ENCODE measurements at places on chromosomes 4 and X.

DNA sequence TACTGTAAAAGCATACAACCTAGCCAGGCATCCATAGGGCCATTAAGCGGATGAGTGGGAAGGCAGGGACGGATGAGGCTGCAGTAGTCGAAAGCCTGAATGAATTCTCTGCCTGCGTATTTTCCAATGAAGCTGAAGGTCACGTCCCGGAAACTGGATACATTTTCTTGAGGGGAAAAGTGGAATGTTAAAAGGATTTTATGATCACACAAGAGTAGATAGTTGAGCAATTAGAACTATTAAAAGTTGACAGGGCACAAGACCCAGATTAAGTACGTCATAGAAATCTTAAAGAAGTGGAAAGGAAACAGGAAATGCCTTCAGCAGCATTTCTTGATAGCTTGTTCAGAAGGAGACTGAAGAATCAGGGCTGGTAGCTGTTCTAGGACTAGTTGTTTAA is 98.3 kb upstream of the CXXC4 start:
- DNase-seq, result peak; percentile 39

DNA sequence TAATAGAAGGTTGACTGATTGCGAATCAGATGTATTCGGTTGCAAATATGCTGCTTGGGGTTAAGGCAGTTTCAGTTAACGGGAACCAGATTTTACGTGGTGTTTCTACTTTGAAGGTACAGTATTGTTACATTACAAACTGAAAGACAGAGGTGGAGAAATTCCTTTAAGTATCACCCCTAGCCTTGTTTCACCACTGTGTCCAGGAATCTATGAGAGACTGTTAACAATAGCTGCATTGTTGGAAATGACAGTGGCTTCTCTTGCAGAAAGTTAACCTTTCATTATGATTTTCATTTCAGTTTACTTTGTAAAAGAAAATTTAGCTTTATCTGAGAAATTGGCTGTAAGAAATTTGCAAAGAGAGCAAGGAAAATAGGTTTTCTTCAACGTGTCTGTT is 2.6 kb downstream of the CDKL5 start:
- DNase-seq, result no peak

DNA sequence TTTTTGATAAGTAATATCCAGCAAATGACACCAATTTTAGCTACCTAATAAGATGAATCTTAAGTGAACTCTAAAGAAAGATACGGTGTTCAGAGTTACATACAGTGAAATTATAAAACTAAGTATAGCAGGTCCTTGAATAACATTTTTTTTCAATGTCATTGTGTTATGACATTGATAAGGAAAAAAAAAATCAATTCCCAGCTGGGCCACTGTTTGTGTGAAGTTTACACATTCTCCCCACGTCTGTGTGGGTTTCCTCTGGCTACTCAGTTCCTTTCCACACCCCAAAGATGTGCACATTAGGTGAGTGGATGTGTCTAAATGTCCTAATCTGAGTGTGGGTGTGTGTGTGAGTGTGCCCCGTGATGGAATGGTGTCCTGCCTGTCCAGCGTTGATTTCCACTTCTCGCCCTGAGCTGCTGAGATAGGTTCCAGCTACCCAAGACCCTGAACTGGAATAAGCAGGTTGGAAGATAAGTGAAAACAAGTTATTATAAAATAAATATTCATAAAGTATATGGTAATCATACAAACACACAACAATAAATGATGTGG is 31.2 kb upstream of the PPM1K start:
- no peak for DNase-seq

DNA sequence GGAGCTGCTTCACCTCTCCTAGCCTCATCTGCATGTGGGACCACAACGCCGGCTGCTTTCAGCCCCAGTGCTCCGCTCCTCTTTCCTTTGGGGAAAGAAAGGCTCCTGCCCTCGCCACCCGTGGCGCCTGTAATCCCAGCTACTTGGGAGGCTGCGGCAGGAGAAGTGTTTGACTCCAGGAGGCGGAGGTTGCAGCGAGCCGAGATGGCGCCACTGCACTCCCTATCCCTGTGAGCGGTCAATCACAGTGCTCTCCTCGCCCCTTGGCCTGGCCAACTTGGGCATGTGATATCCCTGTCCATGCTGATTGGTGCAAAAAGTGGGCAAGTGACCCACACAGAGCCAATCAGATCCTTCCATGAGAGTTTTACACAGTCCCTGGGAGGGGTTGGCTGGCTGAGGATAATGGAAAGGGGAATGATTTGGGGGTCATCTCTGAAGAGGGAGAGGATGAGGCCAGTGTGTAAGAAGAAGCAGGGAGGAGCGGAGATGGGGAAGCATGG is 56.2 kb downstream of the WFS1 start:
- DNase-seq, result no peak

GRCh38 chrX:21770631-21771321 is 12.9 kb upstream of the SMPX start:
- no peak for DNase-seq

- DNase-seq, result no peak
Observed at GRCh38 chr4:2267320-2267811, 5.5 kb upstream of the MXD4 start.

DNA sequence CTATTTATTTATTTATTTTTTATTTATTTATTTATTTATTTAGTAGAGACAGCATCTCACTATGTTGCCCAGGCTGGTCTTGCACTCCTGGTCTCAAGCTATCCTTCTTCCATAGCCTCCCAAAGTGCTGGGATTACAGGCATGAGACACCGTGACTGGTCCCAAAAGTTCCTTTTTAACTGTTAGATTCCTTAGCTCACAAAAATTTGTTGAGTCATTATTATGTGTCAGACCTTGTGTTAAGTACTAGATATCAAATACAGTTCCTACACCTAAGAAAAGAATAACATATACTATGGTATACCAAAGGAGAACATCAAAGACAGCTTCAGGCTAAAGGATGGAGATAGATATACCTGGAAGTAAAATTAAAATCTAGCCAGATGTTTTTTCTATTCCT is 11.6 kb downstream of the FGA start:
- no peak for DNase-seq

- no peak for DNase-seq
Observed at GRCh38 chrX:11148401-11148800, 37.3 kb downstream of the HCCS start.

DNA sequence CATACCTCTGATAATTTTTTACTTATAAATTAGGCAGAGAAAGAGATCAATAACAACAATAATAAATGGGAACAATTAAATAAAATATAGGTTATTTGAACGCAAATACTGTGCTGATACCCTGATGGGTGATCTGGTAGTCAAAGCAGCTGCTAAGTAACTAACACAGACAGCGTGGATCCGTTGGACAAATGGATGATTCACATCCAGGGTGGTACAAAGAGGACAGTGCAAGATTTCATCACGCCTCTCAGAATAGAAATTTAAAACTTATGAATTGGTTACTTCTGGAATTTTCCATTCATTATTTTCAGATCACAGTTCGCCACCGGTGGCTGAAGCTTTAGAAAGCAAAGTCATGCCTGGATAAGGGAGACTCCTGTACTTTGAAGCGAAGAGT is 1066.0 kb upstream of the ADGRL3 start:
- DNase-seq, result no peak

DNA sequence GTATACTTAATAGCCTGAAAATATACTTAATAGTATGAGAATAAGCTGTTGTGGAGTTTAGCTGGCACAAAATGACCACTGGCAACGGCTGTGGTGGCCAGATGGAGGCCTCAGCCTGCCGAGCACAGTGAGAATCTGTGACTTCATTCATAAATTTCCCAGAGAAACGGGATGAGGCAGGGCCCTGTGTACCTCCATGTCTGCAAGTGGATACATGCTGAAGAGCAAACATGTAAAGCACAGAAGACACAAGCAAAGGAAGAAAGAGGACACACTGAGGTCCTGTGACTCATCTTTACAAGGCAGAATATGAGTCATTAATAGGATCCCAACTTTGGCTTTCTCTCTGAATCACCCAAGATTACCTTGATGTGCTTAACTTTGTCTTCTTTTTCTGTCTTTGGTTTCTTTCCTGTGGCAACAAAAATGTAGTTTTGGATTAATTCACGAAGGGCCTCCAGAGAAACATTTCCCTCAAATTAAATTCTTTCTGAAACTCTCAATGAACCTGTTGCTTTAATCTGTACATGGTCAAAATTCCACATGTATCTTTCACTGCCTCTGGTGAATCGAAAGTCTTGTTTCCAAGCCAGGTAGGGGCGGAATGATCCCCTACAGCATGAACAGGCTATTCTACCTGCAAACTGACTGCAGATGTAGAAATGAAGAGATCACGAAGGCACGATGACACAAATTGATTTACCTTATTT is 56.4 kb downstream of the IRF2 start:
- DNase-seq, result no peak

- no peak for DNase-seq
Observed at GRCh38 chrX:16462912-16463311, 187.0 kb upstream of the S100G start.

DNA sequence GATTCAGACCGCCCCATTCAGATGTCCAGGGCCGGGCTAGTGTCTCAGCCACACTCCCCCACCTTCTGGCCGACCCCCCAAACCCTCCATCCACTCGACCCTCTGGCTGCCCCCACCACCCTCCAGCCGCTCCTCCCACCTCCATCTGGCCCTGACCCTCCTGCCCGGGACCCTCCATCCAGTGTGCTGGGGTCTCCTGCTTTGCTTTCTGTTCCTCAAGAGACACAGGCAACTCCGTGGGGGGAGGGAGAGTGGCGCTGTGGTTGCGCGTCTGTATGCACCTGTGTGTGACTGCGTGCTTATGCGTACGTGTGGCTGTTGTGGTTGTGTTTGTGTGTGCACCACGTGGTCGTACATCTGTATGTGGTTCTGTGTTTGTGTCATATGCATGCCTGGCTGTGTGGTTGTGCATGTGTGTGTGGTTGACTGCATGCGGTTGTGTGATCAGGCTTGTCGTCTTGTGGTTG is 33.3 kb downstream of the CPLX1 start:
- no peak for DNase-seq

- DNase-seq, result no peak
Observed at GRCh38 chr4:98950925-98951324, 22.0 kb upstream of the EIF4E start.

DNA sequence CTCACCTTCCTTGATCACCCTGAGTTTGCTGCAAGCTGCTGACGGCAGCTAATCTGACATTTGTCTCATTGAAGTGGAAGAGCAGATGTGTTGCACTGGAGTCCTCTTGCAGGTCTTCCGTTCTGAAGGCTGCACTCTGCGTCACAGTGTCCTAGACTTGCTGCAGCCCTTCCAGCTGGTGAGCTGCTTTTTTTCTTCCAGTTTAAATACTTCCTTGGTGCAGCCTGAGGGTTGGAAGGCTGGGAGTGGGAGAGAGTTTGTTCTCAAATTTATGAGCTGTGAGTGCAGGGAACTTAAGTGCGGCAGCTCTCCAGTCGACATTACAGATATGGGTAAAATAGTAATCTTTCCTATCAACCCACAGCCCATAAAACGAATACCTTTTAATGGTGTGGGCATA is 303.6 kb upstream of the FAT1 start:
- no peak for DNase-seq

DNA sequence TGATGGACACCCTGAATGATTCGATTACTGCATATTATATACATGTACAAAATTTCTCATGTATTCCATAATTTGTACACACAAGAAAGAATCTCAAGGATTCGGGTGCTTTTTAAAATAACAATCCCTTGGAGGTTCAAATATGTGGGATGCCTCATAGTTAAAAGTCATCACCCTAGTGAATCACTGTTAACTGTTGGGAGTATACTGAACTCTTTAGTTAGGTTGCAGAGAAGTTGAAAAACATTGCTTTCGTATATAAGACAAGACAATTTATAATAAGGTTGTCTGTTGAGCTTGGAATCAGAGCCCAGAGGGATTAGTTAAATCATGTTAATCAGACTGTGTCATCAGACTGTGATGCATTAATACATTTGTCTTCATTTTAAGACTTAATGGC is 15.6 kb downstream of the DCK start:
- DNase-seq, result no peak

DNA sequence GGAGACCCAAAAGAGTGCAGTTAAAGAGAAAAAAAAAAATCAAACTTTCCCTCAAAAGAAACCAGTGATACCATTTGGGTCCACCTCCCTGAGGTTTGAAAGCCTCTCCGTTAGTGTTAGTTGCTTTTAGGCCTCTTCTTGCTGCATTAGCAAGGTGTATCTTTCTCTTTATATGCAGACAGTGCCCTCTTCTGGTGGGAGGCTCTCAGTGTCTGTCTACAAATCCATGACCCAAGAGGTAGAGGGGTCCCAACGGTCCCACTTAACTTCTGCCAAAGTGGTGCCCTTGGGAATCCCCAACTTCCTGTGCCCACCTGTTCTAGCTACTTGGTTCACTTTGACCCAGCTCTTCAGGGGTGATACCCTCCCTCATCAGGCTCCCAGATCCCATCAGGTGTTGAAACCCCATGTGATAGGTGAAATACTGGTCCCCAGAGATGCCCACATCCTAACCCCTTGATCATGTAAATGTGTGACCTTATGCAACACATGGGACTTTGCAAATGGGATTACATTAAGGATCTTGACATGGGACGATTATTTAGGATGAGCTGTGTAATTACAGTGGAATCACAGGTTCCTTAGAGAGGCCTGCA is 63.7 kb upstream of the CD99 start:
- DNase-seq, result no peak

DNA sequence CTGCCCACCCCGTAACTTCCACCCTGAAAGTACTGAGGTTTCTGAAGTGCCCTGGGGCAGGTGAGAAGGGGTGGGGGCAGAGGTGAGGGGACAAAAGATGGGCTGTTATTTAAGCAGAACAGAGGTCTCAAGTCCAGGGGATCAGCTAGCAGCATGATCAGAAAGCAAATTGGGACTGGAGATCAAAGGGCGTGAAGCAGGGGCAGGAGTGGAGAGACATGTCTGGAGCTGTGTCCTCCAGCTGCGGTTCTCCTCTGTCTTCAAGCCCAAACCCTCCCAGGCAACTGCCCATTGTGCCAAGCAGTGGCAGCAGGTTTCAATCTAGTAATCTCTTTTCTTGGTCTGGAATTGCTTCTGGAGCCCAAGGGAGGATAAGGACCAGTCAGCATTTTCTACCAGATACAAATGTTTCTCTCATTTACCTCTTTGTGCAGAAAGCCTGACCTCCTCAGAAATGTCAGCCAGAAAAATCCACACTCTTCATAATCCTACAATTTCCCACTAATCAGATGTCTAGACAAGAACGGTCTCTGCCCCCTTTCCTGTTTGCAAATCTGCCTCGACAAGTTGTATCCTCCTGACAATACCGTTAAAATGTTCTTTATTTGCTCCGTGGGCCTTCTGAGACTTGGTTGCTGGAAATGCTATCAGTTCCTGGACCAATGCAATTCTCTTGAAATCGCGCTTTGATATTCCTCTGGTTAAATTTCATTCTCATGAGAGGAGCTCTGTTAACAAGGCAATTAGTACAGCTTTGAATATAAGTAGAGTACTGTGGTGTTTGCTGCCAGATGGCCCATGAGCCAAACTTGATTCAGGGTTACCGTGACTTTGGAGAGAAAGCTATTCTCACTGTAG is 23.2 kb upstream of the RASL11B start:
- no peak for DNase-seq
